ENCODE measurements at places on chromosomes 1 and 21.

DNA sequence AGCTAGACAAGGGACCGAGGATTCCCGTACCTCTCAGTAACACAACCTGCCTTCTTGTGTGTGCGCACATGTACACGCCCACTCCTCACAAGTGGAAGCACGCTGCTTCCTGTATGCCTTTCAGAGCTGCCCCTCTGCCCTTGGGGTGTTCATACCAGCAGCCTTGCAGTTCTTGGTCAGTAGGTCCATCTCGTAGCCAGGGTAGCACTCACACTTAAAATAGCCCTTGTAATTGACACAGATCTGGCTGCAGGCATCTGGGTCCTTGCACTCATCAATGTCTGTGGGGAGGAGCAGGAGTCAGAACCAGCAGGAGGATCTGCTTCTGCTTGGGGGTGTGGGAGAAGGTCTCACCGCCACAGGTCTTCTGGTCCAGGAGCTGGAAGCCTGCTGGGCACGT, 32.6 kb upstream of the MAGOH start:
- no peak for DNase-seq

DNA sequence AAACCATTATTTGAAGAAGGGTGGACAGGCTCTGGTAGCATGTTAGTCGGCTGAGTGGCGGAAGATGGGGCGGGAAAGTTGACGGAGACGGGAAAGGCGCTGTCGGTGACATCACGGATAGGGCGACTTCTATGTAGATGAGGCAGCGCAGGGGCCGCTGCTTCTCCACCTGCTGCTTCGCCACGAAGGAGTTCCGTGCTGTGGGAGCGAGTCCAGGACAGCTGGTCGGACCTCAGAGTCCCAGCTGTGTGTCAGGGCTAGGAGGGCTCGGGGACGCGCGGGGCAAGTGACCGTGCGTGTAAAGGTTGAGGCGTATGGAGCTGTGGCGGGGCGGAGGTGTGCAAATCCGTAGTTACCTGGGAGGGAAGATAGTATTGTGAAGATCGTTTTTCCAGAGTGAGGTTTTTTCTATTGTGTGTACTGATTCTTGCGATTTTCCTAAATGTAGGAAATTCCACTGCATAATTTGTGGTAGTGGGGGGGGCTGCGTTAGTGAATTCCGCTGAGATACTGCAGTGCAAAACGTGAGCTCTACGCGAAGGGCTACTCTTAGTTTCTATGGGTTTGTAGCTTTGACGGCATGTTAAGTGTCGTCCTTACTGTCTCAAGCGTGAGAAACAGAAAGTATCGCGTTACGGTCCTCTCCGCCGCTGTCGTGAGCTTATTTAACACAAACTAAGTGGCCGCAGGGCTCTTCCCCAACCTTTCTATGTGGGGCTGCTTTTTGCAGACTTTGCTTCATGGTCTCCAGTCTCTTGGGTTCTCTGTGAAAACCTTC, 111.2 kb upstream of the NBPF11 start:
- peak; percentile 85 for DNase-seq

DNA sequence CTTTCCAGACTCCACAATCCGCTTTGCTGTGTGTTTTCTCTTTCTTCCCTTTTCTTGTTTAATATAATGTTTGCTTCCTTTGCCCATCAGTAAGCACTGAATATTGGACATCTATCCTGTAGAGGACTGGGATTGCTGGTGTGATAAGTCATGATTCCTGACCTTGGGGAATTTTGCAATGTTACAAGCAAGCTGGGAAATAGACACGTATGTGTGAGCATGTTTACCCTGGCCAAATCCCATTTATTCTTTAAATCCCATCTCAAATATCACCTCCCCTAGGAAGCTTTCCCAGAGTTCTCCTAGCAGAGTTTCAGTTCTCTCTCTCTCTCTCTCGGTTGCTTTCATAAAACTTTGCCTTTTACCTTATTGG, 155.3 kb downstream of the ROR1 start:
- DNase-seq, result no peak

DNA sequence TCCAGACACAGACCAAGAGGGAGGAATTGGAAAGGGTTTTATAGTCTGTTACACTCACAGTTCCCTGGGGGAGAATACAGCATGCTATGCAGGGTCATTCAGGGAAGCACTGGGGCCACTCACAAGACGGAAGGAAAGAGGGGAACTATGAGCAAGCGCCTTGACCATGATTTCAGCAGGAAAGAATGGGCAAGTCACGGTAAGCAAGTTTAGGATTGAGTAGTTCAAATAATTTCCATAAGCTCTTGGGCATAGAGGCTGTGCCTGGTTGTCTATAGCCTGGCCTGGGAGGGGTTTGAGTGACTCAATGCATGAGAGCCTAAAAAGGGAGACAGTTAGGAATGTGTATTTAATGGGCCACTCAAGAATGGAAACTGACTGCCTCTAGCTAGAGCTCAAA, 176.7 kb downstream of the TTLL7 start:
- DNase-seq, result no peak

GRCh38 chr1:30911059-30911954, 2.7 kb upstream of the SDC3 start:
- peak; percentile 88 for DNase-seq

DNA sequence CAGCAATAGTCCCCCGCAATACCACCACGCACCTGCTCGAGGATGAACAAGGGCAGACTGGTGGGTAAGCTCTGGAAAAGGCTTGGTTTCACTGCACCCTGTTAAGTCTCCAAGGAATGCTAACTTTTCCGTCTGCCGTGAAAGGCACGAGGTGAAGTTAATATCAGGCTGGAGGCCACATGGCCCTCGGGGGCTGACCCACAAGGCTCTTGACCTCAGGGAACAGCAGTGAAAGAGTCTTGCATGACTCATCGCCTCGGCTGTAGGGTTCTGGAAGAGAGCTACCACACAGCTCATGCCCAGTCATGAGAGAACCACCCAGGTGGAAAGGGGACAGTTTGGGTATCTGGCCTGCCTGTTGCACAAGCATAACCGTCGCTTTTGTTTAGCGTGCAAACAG, 24.7 kb downstream of the SCCPDH start:
- DNase-seq, result peak; percentile 25
